ENCODE measurements at places on chromosomes 16 and 17.

DNA sequence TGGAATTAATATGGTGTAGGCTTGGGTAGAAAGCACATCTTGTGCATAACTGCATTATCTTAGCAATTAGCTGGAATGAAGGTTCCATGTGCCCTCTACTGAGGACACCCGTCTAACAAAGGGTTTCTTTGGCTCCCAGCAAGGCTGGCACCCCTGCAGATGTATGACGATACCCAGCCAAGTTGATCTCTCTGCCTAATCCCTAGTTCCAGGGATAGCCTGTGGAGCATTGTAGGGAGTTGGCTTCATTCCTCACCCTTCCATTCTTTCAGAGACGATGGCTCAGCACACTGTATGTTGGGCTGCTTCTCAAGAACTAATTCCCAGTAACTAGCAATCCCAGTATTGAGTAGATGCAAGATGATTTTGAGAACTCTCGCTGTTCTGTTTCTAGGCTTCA, 182.5 kb downstream of the SNX29 start:
- no peak overlapping the region for H3K27ac ChIP-seq
- H3K27me3 ChIP-seq = no peaks in the 10 kb centered on the region
- H3K4me1 ChIP-seq = peaks cover 15% of the 10 kb centered on the region
- no peak overlapping the region for H3K4me3 ChIP-seq
- peaks cover 11% of the 10 kb centered on the region for H3K36me3 ChIP-seq

DNA sequence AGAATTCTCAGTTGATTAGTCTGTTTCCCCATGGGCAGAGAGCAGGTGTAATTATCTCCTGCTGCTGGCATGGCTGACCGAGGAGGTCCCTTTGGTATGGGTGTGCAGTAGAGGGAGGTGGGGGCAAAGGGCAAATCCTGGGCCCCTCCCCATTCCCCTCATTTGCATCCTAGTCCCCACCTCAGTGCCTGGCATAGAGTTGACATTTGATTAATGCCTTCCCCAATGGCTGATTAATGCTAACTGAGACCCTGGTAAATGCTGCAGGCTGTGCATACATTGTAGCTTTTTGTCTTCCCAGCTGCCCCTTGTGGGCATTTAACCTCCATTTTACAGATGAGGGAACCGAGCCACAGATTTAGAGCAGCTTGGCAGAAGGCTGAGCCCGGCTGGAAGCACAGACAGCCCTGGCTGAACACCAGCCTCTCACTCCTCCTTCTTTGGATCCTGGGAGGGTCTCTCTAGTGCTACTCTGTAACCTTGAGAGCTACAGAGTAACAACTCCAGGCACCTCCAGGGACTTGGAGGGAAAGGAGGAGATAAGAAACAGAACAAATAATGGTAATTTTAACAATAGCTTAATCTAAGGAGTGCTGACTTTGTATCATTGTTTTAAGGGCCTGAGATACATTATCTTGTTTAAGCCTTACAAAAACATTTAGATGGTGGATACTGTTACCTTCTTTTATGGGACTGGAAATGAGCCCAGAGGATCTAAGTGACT, 5.1 kb downstream of the PLCG2 start:
- H3K36me3 ChIP-seq = no peaks in the 10 kb centered on the region
- peaks cover 5% of the 10 kb centered on the region for H3K4me1 ChIP-seq
- no peak for DNase-seq
- no peak overlapping the region for H3K27ac ChIP-seq
- H3K27me3 ChIP-seq = peaks cover 29% of the 10 kb centered on the region
- no peak overlapping the region for H3K4me3 ChIP-seq

- no peaks in the 10 kb centered on the region for H3K36me3 ChIP-seq
- H3K27ac ChIP-seq = no peak overlapping the region
- no peaks in the 10 kb centered on the region for H3K4me1 ChIP-seq
- no peak for DNase-seq
- no peak overlapping the region for H3K4me3 ChIP-seq
Observed at GRCh38 chr17:81043319-81043724, 8.4 kb downstream of the BAIAP2 start.

- no peak overlapping the region for H3K4me3 ChIP-seq
- H3K27me3 ChIP-seq = no peaks in the 10 kb centered on the region
- no peak for DNase-seq
- no peaks in the 10 kb centered on the region for H3K36me3 ChIP-seq
- H3K27ac ChIP-seq = peak overlapping the region; percentile 88
Observed at GRCh38 chr17:48441862-48442261, 11.8 kb upstream of the SKAP1 start.

DNA sequence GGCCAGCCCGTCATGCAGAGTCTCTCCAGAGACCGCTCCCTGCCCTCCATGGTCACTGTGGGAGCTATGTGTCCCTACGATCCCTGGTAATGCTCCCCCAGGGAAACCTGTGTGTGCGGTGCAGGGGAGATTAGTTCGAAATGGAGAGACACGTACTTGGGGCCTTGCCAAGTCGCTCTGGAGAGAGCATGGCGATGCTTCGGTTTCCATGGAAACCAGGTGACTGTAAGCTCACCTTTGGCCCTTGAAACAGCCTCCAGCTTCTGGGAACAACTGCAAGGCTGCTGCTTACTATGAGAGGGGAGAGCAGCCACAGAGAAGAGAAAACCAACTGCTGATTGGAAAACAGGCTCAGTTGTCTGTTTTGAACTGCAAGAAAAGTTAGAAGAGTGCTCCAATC, 879.7 kb upstream of the EEF2KMT start:
- H3K4me3 ChIP-seq = no peak overlapping the region
- H3K27me3 ChIP-seq = no peaks in the 10 kb centered on the region
- no peak for DNase-seq
- H3K4me1 ChIP-seq = no peaks in the 10 kb centered on the region

GRCh38 chr16:86865851-86866662, 287.7 kb downstream of the FOXL1 start:
- H3K27ac ChIP-seq = no peak overlapping the region
- DNase-seq = no peak
- H3K4me1 ChIP-seq = no peaks in the 10 kb centered on the region

Data from activated CD4-positive, alpha-beta memory T cell treated with anti-CD3 and anti-CD28 coated beads for 36 hours (primary cell).